ENCODE measurements at places on chromosomes 4 and X. TPM values are rescaled to one million over a fixed set of nuclear protein-coding genes. Genes with fewer than 3 reads are reported as not detected.
A peak's percentile ranks its signal among the peaks of the same experiment; 100 is the strongest.

GRCh38 chr4:175674219-175674618 lies 137.8 kb downstream of the GPM6A start:
- no peak for DNase-seq

- DNase-seq = no peak
Observed at GRCh38 chr4:41349021-41349420, 92.3 kb downstream of the UCHL1 start.

DNA sequence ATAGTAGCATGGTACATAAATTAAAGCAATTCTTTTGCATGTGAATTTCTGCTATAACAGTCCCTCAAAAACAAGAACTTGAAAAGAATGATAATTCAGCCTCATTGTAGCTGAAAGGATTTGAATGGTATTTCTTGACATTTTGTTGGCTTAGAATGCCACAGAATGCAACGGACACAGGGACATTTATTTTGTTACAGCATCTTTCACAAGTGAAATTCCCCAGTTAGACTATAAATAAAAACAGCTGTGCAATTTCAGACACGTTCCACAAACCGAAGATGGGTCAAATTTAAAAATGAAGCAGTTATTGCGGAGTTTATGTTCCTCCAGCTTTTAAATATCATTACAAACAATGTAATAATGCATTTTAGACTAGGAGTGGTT lies 82.8 kb upstream of the AMELX start:
- DNase-seq = no peak

DNA sequence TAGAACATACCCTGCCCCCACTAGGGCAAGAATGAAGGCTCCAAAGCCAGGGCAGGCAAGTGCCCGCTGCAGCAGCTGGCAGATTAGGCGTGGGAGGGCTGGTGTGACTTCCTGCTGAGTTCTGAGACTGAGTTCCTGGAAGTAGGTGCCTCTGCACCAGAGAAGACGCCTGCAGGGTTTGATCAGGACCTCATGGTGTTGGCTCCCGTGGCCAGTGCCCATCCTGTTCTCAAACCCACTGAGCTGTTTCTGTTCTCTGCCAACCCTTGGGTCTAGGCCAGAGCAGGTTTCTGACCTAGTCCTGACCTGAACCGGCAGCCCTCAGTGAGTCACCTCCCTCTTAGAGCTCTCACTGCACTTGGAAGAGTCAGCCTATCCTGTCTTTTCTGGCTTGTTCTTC lies 220.7 kb downstream of the HS6ST2 start:
- no peak for DNase-seq

DNA sequence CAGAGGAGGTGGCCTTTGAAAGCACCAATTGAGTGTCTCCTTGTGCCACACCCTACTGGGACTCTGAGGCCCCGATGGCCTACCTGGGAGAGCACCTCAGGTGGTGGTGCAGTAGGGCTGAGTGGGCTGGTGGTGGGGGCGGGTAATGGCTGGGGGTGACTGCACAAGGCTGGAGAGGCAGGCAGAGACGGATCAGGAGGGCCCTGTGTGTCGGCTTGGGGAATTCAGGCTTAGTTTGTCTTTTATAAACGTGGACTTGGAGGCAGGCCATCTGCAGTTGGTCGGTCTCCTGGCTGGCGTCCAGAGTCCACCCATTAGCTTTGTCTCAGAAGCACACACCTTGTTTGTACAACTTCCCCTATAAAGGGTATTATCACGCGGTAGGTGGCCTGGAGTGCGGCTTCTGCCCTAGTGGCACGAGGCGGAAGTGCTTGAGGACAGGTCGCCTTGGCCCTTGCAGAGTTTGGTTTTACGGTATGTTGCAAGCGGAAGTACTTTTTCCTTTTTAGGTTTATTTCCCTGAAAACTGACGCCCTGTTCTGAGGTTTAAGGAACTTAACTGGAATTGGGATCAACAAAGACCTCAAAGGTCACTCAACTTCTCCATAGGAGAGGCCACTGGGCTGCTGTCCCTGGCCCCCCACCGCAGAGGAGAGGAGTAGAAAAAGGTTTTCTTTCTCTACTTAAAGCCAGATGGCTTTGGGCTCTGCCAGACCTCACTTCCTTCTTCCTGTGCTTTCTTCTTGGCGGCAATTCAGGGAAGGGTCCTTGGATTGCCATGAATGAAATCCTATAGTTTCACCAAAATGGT lies 8.0 kb downstream of the TBC1D14 start:
- peak; percentile 91 for DNase-seq

GRCh38 chr4:176565049-176565448 lies 227.7 kb downstream of the VEGFC start:
- no peak for DNase-seq

Gene FAAH2
- 6.0 TPM for total RNA-seq

DNA sequence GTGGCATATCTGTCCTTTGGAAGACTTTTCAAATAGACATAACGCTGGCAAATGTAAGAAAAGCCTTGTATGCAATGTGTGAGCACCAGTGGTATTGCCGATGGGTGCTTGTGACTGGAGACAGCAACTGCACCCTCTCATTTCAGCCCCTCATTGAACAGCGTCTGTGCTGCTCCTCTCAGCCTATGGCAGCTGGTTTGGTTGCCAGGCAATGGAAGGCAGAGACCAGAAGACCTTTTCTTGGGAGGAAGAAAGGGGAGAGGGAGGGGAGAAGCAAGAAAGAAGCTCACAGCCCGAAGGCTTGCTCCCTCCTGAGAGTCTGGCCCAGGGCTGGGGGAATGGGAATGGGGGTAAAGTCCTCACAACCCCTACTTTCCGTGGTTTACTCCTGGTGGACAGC lies 20.2 kb downstream of the ZCCHC13 start:
- no peak for DNase-seq

DNA sequence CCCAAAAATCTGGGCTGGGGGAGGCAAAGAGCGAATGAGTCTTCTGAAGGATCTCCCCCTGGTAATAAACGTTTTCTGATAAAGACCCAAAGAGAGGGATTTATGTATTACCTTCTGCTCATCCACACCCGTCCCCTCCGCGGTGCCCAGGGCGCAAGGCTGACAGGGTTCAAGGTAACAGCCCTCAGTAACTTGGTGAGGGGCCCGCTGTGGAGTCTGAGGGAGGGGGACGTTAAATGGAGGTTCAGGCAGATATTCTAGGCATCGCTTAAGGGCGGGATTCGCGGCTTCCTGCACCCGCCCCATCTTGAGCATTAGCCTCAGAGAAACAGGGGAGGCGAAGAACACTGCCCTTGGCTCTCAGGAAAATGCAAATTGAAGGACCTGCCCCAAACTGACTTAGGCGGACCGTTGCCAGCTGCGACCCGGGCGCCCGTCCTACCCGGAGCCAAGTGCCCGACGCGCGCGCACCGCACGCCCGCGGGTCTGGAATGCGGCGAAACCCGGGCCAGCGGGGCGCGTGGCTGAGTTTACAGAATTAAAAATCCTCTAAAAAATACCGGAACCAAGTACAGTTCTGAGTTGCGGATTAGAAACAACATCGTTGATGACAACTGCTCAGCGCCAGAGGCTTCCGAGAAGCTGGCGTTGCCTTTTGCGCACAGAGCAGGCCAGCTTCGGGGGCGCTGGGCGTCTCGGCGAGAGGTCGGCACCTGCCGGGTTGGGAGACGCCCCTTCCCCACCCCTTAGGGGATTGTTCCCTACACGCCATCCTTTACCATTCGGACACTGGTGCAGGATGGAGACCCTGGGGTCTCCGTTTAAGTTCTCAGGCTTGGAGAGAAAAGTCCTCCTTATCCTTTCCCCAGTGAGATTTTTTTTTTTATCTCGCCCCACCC lies 2.8 kb downstream of the HELT start:
- DNase-seq = no peak

Gene FAM9C
- not detected for total RNA-seq

- no peak for DNase-seq
Observed at GRCh38 chr4:51830156-51830720, 12.7 kb upstream of the DCUN1D4 start.

Gene PCDH10
- total RNA-seq = 0.41 TPM

- DNase-seq = no peak
Observed at GRCh38 chr4:125979950-125980349, 665.2 kb downstream of the FAT4 start.

Gene GASK1B
- 37.3 TPM for total RNA-seq

DNA sequence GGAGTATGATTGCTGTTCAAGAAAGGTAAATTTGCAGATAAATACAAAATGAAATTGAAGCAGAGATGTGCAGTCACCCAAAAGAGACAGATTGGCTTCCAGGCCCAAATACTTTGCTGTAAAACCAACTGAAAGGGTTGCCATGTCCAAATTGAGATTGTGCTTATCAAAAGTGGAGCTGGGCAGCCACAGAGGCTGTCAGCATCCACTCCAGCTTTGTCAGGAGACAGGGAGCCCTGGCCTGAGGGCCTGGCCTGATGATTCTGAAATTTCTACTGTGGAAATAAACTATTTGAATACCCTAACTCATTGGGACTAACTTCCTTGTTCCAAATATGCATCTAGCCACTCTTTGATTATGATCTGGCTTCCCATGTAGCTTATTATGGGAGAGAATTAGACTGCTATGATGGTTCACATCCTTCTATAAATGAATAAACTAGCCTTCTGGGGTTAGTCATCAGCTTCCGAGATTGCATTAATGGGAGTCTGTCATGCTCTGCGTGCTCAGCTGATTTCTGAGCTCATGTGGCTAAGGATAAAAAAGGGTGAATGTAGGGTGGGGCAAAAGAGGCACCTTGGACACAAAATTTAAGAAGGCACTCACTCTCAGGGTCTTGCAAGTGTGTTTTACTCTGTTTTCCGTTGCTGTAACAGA lies 48.2 kb downstream of the SLC34A2 start:
- no peak for DNase-seq
